ENCODE measurements at places on chromosomes 2 and 18.

- DNase-seq: no peak
Measured at GRCh38 chr2:62672601-62673000, 32.9 kb upstream of the EHBP1 start.

DNA sequence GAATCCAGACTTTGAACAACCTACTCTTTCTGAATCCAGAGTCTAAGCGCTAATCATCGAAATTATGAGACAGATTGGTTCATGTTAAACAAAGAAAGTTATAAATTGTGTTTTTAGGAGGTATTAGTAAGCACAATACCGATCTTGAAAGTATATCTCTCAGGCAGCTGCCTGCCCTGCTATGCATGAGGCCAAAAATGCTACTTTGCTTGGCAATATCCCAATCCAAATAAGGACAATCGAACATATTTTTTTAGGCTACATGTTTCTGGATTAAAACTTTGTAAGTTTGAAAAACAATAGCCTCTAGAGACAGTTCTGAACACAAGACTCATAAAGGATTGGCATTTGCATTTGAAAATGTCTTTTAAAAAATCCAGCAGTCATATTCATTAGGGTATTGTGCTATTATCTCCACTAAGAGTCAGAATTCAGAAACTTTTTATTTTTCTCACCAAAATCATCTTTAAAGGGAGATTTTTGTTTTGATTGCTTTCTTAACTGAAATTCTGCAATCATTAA lies 167.1 kb downstream of the PDE1A start:
- DNase-seq: no peak

- DNase-seq: no peak
Measured at GRCh38 chr18:28019425-28020108, 157.4 kb downstream of the CDH2 start.

DNA sequence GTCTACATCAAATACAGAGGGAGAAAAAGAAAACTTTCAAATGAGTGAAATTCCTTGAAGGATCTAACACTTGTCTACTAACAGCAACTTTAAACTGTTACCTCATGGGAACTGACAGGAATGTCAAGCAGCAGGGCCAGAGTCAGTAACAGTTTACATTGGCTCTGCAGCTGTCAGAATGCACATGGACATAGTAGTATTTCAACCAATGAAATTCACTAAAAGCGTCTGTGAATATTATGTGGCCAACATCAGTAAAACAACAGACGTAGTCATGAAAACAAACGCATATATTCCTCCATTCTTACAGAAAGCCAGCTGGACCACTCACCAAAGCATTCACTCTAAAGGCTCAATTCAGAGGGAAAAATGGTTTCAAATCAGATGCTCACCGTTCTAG lies 79.3 kb upstream of the RNU4ATAC start:
- DNase-seq: no peak

DNA sequence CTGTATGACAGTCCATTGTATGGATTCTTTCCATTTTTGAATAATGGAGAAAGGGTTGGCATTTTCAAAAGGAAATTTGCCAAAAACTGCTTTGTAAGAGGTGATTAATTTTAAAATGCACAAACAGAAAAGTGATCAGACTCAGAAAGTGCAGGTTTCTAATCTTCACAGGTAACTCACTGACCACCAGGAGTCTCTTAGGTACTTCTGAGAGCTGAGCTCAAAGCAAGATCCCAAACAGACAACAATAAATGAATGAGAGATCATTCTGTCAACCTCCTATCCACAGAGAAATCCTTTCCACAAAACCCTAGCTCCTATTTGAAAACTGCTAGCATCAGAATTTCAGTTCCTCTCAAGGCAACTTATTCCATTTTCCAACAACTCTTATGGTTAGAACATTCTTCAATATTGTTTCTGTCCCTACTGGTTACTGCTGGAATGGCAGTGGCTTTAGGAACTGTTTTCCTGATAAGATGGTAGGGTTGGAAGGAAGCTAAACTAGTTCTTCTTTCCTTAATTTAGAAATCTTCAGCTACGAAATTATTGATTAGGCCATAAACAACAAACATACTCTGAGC lies 20.6 kb upstream of the HAAO start:
- peak; percentile 74 for DNase-seq

GRCh38 chr2:172512810-172513523 lies 42.9 kb upstream of the PDK1 start:
- DNase-seq: no peak

DNA sequence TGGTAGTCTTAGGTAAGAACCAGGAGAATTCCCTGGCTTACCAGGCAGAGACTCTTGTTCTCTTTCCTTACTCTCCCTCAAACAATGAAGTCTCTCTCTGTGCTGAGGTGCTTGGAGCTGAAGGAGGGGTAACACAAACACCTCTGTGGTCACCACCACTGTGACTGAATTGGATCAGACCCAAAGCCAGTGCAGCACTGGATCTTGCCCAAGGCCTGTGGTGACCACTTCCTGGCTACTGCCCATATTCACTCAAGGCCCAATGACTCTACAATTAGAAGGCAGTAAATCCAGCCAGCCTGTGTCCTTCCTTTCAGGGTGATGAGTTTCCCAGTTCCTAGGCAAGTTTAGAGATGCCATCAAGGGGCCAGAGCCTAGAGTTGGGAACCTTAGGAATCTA lies 706.8 kb downstream of the SLC4A3 start:
- DNase-seq: no peak

- no peak for DNase-seq
Measured at GRCh38 chr2:84901593-84902120, 3.8 kb upstream of the TMSB10 start.

GRCh38 chr18:56955490-56955889 lies 191.4 kb upstream of the BOD1L2 start:
- no peak for DNase-seq

DNA sequence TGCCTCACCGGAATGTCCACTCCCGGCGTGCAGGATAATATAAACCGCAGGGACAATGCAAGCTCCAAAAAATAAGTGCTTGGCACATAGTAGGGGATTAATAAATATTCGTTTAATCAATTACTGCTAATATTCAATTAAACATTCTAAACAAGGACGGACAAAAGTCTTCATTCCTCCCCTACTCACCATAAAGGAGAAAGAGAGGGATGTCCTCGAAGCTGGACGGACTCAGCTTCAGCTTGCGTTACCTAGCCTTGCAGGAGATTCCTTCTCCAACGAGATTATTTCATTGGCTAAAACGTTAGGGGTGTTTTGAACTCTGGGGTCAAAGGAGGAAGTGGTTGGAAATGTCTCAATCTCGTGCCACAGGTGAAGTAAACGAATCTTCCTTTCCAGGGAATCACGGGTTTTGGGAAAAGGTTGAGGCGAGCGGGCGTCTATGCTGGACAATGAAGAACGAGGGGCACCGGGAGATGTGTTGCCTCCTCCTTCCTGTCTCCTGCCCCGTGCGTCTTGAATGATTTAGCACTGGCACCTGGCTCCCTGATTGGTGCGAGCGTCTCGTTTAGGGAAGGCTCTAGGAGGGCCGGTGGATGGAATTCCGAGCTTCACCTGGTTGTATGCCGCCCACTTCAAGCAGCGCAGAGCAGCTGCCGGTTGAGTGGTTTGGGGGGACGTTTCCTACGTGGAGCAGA lies 2.0 kb upstream of the GAD1 start:
- no peak for DNase-seq

DNA sequence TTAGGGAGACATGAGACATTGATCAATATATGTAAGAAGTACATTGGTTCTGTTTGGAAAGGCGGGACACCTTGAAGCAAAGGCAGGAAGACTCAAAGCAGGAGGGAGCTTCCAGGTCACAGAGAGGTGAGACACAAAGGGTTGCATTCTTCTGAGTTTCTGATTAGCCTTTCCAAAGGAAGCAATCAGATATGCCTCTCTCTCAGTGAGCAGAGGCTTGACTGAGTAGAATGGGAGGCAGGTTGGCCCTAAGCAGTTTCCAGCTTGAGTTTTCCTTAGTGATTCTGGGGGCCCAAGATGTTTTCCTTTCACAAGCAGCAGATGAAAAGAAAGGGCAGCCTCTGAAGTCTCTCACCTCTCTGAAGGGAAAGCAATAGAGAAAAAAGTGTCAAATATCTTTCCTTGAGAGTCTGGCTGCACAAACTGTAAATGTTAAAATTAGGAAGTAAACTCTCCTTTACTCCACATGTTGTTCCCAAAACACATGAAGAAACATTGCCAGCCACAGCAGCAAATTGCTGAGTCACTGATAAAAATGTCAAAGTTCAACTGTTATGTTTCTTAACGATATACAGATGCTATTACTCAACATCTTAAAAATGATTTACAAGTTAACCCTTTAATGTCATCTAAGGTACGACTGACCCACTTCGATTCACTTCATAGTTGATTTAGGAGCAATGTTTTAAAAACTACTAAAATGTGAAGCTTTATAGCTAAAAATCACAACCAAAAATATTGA lies 40.3 kb downstream of the CYB5A start:
- DNase-seq: peak; percentile 55

DNA sequence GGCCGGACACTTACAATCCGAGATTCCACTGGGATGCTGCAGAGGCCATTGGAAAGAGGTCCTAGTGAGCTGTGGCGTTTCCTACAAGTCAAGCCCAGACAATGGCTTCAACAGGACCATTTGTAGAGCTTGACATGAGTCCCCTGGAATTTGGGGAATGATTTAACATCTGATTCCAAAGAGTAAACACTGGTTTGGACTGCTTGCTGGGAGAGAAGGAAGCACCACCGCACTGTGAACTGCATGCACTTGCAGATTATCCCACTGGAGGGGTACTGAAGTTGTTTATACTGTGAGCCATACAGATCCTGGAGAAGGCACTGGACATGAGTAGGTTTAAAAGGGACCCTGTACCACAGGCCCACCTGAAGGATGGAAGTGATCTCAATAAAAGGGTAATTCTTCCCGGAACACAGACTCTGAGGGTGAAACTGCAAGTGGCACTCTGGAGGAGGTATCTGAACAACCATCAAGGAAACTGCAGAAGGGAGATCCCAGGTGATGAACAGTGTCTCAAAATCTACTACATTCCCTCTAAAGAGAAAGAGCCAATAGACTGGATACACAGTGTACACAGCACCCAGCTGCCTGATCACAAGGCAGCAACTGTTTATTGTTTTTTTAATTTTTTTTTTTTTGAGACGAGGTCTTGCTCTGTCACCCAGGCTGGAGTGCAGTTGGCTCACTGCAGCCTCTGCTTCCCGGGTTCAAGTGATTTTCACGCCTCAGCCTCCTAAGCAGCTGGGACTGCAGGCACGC lies 4.3 kb upstream of the RAB6C start:
- DNase-seq: no peak

DNA sequence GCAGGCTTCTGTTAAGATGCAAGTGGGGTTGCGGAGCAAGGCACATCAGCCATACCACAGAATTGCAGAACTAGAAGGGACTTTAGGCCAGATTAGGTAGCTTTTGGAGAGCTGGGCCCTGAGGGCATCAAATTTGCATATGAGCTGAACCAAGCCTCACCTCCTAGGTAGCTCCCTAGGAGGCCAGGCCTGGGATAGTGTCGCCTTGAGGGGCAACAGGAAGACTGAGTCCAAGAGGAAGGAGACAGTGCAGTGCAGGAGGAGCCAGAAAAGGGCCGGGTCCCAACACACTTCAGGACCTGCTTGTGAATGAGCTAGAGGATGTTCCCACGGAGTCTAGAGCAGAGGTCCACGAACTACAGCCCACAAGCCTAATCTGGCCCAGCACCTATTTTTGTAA lies 98.7 kb downstream of the MAPK4 start:
- DNase-seq: no peak

DNA sequence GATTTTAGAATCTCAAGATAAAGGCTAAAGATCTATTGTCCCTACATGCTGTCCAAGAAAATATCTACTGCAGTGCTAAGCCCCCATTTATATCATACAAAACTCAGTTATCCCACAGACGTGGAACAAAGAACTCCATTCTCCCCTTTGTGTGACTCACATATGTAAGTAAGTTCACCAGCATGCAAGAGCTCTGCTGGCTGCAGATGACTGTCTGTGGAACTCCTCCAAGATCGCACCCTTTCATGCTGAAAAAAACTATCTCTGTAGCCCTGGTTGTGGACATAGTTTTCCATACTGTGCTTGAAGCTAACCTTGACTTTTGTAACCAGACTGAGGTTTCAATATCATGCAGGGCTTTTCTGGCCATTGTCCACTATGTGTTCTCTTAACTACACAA lies 207.1 kb downstream of the ZNF521 start:
- no peak for DNase-seq

- peak; percentile 90 for DNase-seq
Measured at GRCh38 chr2:27754138-27754588, 17.4 kb upstream of the MRPL33 start.

DNA sequence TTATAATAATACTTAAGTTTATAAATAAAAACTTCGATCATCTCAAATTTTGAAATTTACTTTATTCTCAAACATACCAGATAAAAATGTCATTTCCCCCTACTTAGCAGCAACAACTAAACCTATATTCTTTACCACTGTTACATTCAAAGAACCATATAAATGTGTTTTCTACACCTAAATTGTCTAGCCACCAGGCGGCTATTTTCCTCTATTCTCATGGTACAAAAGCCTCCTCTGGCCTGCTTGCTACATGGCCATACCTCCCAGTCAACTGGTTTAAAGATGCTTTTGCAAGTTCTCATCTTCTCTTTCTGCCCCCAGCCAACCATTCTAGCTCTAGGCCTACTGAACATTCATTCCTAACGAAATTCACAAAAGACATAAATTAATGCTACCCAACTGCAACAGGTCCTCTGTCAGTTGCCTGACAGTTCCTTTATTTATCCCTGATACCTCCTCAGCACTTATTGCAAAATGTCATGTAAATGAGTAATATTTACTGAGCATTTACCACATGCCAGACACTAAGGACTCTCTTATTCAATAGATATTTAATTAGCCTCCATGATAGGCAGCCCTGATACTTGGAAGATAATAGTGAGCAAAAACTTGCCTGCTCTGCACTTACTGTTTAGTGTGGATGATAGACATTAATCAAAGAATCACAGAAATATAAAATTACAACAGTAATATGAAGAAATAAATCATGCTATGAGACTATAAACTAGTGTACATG lies 5.0 kb downstream of the C1D start:
- DNase-seq: no peak
